ENCODE measurements at places on chromosomes 4 and X.

DNA sequence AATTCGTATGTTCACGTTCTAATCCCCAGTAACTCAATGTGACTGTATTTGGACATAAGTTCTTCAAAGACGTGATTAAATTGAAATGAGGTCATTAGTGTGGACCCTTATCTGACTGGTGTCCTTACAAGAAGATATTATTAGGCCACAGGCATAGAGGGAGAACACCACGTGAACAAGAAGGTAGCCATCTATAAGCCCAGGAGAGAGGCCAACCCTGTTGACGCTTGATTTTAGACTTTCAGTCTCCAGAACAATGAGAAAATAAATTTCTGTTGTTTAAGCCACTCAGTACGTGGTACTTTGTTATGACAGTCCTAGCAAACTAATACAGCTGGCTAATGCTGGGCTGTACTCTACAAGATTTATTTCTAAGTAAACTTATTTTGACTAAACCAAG, 1.5 kb upstream of the EIF1AX start:
- DNase-seq, result no peak

- DNase-seq, result no peak
Measured at GRCh38 chr4:113476800-113477199, 284.7 kb downstream of the CAMK2D start.

DNA sequence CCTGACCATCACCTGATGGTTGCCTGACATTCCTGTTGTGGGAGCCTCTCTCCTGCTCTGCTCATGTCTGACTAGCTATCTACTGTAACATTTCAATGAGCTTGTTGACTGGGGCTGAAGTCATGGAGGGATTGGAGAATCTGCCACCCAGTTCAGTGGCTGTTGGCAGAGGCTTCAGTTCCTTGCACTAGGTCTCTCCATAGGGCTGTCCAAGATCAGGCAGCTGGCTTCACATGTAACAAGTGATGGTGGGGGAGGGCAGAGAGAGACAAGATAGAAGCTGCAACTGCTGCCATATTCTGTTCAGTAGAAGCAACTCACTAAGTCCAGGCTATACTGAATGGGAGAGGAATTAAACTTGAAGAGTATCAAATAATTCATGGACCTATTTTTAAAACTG, 14.1 kb upstream of the CCNI start:
- no peak for DNase-seq

- DNase-seq, result no peak
Measured at GRCh38 chrX:45806410-45807121, 605.9 kb upstream of the DIPK2B start.

DNA sequence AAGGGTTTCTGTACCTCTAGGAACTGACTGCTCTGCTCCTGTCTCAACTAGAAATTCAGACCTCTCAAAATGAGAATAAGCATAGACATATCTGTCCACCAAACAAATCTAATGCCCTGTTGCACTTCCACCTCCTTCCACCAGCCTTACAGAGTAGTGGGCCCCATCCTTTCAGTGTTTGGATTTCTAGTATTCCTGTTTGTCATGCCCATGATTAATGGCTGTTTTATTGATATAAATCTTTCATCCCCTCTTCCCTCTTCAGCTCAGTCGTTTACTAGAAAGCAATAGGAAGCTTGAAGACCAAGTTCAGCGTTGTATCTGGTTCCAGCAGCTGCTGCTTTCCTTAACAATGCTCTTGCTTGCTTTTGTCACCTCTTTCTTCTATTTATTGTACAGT, 46.2 kb downstream of the MOSPD2 start:
- no peak for DNase-seq

GRCh38 chr4:2689825-2690700, 66.1 kb downstream of the TNIP2 start:
- peak; percentile 31 for DNase-seq

GRCh38 chrX:118117741-118118140, 1.1 kb upstream of the KLHL13 start:
- no peak for DNase-seq

- DNase-seq, result no peak
Measured at GRCh38 chr4:116401293-116401692, 684.1 kb downstream of the TRAM1L1 start.

DNA sequence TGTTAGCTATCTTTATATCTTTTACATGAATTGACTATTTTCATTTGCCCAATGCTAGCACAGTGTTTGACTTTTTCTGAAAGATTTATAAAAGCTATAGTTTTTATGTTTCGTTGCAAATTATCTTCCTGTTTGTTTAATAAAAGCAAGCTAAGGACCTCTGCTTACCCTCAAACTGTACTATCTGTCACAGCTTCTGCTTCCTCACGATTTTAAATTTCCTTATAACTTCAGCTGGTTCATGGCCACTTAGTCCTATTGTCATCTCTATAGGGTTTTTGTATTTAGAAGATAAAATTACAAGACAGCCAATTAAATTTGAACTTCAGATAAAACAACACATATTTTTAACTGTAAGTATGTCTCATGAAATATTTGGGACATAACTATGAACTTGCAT, 494.0 kb downstream of the PDGFC start:
- no peak for DNase-seq

DNA sequence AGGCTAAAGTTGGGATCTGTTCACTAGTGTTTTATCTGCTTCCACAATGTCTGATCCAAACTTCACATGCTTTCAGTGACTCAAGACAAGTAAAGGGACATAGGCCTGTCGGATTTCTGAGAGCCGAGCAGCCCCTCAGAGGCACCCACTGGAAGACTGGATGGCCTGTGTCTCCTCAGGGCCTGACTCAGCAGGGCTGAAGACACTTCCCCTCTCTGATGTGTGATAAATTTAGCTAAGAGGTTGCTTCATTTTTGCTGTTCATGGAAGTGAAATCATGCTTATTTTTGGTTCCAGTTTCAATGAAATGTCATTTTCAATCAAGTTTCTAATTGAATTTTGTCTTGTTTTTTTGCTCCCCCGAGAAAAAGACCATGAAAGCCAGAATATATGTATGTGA, 93.7 kb downstream of the MXRA5 start:
- no peak for DNase-seq
